ENCODE measurements at places on chromosomes 11 and 22.

GRCh38 chr11:57513452-57513795, 2.1 kb downstream of the SLC43A1 start:
- DNase-seq, result no peak

DNA sequence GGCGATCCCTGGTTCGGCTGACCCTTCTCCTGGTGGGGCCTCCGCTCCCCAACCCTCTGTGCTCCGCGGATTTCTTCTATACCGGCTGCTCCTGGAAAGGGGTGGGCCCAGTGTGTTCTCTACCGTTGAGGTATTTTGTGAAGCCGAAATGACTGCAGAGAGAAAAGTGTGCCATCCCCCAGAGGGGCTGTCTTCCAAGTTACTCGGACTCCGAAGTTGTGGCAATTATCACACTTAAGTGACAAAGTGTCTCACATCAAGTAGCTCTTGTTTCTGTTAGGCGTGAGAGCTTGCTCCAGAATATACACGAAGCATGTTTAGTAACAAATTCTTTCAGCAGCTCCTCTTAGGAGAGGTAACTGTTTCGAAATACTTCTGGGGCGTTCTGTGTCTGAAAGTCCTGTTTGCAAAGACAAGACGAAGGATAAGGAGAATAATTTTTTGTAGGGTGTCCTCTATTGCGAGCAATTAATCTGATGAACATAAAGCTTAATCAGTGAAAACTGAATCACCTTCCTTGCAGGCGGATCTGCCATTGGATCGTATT, 434 bp downstream of the XPNPEP3 start:
- no peak for DNase-seq

GRCh38 chr11:67060111-67060522, 3.5 kb downstream of the RHOD start:
- no peak for DNase-seq

GRCh38 chr11:48880021-48880441, 103.7 kb downstream of the TRIM51G start:
- DNase-seq, result no peak

DNA sequence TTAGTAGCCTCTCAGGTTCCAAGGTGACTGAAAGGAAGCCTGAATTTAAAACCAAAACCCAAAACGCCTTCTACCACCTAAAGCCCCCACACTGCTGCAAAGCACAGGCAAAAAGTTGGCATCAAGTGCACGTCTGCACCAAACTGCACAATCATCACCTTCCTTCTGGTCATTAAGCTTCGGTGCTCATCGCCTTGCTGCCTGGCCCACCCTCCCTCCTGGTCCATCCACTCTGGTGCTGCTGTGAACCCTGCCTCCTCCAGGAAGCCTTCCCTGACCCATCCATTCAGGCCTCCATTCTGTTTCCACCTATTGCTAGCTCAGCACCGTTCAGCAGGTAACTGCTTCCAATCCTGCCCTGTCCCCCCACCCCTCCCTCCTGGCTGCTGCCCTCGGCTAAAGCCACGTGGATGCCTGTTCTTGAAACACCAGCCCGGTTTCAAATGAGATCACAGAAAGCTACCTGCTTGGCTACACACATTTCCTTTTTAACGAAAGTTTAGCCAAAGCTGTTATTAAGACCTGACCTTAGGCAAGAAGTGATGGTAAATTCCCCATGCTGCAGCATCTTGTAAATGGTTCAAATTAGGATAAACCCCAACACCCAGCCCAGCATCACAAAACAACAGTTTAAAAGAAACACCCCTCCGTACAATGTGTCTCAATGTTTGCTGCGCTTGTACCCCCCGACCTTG, 53.8 kb upstream of the CD5 start:
- DNase-seq, result no peak

DNA sequence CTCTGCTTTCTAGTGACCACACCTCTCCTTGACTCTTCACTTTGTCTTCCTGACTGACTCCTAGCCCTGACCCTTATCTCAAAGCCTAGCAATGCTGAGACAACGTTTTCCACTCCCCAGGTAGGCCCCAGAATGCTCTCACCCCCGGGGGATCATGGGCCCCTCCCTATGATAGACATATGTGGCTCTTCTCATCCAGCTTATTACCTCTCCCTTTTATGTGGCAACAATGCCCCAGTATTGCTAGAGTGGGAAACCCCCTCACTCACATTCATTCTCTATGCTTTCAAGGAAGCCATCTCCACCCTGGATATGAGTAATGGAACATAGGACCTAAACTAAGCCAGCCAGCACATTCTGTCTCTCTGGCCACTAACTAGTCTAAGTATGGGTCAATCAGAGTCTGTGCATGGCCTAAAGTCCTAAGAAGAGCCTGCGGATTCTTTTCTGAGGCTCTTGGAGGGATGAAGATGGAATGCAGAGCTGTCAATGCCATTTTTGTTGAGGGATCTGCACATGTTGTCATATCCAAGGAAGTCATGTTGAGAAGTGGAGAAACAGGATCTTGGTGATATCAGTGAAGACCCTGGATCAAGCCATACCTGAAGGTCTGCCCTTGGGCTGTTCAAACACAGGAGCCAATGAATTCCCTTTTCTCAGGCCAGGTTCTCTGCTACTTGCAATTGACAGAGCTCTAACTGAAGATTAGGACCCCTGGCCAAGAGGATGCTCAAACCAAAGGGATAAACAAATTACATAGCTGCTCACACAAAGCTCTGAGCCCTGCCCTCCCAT, 79.8 kb upstream of the GRK3 start:
- no peak for DNase-seq

DNA sequence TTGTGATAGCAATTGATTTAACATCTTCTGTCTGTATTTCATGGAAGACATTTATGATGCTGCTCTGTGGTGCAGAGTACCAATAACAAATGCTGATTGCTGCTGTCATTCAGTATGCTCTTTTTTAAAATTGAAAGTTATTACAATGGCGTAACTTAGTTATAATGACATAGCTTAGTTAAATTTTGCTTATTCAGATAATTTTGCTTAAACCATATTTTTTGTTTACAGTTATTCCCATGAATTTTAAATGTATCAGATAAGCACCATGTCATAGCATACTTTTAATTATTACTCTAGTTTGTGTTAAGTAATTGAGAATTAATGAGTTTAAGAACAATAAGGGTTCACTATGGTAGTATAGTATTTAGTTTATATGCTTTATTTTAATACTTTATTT, 15.5 kb downstream of the PRMT3 start:
- no peak for DNase-seq

DNA sequence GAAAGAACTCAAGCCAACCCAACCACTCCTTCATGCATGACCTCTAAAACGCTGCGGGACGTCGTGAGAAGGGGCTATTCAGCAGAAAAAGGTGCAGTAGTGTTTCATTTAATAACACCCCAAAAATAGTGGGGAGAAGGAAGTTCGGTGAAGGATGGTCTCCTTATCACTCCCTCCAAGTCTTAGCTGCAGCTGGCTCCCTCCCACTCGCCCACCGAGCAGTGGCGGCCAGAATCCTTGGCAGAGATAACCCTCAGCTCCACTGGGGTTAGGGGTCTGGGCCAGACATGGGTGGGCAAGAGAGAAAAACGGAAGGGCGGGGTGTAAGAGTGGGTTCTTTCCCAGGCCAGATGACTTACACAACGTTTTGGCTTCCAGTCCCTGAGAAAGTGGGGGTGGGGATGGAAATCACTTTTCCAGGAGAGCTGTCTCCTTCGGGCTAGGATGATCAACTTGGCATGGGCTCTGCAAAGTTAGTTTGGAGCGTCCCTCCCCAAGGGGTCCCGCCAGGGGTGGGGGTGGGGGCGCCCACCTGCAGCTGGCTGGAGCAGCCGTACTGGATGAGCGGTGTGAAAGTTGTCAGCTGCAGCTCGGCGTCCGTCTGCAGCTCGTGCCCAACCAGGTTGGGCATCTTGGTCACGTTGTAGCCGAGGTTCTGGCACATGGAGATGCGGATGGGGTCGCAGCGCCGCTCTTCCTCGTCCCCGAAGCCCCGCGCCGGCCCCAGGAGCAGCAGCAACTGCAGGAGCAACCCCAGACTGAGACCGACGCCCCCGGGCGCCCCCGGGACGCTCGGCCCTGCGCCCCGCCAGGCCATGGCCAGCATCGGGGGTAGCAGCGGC, 705 bp downstream of the FZD4 start:
- no peak for DNase-seq

- no peak for DNase-seq
Observed at GRCh38 chr22:36166518-36167220, 6.1 kb upstream of the APOL3 start.

DNA sequence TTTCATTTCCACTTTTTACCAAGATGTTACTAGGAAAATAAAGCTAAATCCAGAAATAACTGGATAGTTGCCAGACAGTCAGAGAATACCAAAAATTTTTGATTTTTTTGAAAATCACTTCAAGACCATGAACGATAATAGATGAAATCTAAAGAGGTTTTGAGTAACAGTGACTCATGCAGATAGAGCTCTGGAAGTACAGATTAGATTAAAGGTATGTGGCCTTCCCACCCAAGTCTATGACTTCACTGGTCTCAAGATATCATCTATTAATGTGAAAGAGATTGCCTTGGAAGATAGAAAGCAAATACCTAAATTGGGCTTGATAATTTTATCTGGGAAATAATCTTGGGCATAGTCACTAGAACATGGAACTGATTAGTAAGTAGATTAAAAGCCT, 415.9 kb downstream of the METTL15 start:
- DNase-seq, result no peak

DNA sequence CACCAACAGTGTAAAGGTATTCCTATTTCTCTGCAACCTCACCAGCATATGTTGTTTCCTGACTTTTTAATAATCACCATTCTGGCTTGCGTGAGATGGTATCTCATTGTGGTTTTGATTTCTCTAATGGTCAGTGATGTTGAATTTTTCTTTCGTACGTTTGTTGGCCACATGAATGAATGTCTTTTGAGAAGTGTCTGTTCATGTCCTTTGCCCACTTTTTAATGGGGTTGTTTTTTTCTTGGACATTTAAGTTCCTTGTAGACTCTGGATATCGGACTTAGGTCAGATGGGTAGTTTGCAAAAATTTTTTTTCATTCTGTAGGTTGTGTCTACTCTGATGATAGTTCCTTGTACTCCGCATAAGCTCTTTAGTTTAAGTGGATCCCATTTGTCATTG, 22.8 kb downstream of the USP35 start:
- DNase-seq, result no peak

- no peak for DNase-seq
Observed at GRCh38 chr11:34659096-34659733, 38.3 kb downstream of the EHF start.

GRCh38 chr11:61549662-61550568, 31.0 kb downstream of the SYT7 start:
- no peak for DNase-seq

- no peak for DNase-seq
Observed at GRCh38 chr11:102108734-102109440, 1.4 kb upstream of the YAP1 start.

DNA sequence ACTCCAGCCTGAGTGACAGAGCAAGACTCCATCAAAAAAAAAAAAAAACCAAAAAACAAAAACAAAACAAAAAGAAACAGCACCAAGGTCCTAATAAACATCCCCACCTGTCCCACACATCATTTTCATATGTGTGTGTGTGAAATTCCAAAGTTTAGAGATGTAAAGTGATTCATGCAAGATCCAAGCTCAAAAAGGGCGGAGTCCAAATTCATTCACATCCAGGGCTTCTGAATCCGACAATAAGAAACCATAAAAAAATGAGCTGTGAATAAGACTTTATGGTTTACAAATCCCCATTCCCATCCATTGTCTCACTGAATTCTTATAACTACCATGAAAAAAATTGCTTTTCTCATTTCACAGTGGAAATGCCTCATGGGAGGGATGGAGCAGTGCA, 30.9 kb upstream of the IGSF22 start:
- no peak for DNase-seq

DNA sequence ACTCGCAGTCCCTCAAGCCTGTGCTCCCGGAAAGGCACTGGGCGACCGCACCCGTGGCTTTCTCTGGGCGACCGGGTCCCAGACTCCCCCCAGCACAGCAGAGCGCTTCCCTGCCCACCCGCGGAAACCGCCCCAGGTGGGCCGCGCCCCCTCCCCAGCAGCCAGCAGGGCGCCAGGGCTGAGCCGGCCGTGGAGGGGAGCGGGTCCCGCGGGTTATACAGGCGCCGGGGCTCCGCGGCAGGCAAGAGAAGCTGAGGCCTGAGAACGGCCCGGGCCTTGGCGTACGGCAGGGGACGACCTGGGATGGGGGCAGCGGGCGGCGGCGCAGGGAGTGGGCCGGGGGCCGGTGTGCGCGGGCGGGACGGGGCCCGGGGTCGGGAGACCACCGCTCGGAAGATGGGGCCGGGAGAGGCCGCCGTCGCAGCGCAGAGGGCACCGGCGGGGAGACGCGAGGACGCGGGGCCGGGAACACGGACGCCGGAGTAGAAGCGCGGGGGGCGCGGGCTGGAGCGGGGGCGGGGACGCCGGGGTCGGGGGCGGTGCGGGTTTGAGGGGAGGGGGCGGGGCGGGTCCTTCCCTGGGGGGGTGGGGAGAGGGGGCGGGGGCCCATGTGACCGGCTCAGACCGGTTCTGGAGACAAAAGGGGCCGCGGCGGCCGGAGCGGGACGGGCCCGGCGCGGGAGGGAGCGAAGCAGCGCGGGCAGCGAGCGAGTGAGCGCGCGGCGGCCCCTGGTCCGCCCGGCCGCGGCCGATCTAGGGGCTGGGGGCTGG, at the start of gene MDK:
TSS of gene MDK (plus strand) at position 622 of the 771 bp plus-strand sequence. CDS start 389 bp downstream, outside the sequence.
- DNase-seq, result peak; percentile 17

DNA sequence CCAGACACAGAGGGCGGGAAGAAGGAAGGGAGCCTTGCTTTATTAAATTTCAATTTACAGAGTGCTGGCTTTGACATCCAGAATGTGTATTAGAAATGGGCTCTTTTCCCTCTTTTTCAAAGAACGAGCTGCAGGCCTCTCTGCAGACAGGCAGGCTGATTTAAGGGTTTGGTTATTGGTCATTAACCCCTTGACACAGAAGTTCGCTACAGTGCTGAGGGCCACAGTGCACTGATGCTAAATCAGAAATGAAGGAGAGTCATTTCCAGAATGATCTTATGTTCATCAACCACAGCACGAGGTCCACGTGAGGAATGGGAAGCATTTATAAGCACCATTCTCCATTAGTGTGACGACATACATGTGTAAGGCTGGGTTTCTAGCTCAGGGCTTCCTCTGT, 51.8 kb downstream of the CSNK2A3 start:
- DNase-seq, result no peak

DNA sequence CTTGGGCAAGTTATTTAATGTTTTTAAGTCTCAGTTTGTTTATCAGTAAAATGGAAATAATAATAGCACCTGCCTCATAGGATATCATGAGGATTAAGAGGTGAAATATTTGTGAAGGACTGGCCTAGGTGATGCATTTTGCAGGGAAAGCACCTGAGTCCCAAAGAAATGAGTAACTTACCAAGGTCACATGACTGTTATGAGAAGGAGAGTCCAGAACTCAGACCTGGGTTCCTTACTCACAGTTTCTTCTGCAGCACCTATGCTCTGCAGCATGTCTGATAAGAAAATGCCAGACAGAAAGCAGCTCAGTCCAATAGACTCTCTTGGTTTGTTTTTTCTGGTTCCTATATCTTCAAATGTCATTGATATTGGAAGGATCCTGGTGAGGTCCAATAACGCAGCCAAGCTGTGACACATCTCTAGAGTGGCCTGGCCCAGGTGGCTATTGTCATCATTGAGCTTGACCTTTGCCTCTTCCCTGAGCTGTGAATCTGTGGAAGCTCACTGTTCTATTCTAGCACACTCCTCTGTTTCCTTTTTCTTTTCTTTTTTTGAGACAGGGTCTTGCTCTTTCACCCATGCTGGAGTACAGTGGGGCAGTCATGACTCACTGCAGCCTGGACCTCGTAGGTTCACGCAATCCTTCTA, 174.7 kb upstream of the NAV2 start:
- DNase-seq, result no peak
